Astrocyte of the spinal cord (primary cell): ENCODE measurements at places on chromosomes 2 and 18.

GRCh38 chr2:37231241-37232130, at the start of the genes CEBPZ and NDUFAF7:
Gene CEBPZ (minus strand): TSS chr2:37231596. CDS start chr2:37231567, 29 bp downstream.
Gene NDUFAF7 (plus strand): TSS chr2:37231658. CDS start chr2:37231706, 48 bp downstream.
- DNase-seq = peak; percentile 94

DNA sequence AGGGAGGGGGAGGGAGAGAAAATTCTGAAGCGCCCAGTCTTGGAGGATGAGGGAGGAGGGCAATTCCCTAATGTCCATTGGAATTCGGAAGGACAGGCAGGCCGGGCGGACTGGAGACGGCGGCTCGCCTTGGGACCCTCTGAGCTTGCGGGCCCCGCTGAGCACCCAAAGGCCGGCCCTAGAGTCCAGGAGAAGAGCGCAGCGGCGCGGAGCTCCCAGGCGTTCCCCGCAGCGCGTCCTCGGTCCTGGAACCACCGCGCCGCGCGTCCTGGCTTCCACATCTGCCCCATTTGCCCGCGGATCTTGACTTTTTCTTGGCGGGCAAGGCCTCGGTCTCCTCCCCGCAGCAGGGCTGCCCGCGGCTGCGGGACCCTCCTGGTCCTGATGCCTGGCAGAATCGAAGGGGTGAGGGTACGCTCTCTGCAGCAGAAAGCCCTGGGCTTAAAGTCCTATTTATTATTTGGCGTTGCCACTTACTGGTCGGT, 675 bp upstream of the MLPH start:
- DNase-seq = peak; percentile 51

DNA sequence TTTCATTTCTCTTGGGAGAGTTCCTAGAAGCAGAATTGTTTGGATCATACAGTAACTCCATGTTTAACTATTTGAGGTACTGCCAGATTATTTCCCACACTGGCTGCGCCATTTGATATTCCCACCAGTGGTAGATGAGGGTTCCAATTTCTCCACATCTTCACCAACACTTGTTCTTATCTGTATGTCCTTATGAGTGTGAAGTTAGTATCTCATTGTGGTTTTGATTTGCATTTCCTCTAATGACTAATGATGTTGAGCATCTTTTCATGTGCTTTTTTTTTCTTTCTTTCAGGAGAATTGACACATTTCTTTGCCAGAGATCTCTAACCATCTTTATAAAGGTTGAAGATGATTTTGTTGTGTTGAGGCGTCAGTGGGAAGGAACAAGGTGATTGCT, 4.1 kb upstream of the MGAT5 start:
- no peak for DNase-seq

DNA sequence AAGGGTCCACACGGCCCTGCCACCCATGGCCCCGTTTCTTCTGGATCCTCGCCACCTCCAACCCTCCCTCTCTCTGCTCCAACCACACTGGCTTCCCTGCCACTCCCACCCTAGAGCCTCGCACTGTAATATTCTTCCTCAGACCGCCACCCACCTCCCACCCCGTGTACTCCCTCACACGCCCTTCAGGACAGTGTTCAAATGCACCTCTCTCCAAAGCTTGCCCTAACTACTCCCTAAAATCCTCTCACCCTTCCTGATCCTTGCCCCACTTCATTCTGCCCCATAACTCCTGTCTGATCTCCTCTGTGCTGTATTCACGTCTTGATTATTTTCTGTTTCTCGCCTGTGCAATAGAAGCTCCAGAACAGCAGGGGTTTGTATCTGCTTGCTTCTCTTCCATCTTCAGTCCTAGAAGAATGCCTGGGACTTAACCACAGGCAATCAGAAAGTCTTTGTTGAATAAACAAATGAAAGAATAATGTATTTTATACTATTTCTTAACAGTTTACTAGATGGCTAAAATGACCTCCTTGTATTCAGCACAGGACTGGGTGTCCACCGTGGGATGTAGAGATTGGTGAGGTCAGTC, 25.5 kb downstream of the EPB41L3 start:
- DNase-seq = peak; percentile 57

DNA sequence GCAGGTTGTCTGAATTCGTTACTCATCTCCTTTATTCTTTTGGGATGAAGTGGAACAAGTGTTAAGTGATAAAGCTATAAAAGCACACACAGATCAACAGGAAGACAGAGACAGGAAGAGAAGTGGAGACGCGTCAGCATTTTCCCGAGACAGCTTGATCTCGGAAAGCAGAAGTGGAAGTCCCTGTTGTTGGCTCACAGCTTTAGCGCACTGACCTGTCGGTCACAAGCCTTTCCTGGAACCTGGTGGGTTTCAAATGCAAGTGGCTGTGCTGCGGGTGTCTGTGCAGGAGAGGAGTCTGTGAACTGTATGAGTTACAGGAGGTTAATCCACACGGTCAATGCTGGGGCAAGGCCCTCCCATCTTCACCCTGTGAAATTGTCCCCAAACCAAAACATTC, 116.6 kb upstream of the PELI1 start:
- DNase-seq = no peak

DNA sequence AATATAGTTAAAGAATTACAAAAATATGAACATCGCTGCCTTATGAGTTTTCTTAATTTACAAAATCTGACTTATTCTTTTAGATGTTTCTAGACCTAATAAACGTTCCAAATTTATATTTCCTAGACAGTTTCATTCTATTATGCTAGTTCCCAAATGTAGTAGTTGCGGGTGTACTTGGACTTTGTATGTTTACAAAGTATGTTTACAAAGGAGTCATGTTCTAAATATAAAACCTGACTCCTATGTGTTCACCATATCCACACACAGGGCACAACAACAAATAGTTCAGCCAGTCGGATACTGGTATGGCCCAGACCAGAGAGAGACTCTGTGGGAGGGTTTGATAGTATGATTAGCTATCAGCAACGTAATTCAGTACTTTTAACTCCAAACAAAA, 230.7 kb downstream of the KCNH7 start:
- DNase-seq = no peak

DNA sequence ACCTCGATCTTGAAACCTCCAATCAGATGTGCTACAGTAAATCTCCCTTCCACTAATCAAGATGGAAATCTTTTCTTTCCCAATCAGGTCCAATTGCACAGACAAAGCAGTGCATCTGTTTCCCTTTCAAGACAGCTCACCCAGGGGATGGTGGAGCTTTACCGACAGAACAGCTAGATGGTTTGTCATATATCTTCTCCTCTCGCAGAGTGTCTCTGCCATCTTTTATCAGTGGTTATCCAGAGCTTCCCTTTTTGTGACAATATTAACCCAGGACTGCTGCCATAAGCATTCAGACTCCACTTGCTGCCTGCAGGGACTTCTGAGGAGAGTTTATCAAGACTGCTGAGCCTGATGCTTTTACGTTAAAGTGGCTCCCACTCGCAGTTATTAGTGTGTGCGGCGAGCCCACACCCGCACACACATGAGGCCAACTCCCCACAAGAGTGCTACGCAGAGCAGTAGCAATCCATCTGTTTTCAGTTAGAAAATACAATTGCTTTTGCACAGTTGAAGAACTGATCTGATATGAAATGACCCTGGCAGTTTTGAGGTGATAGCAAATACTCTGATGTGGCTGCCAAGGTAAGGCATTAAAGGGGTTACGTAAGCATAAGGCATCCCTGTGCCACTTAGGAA, 398.9 kb downstream of the NCKAP5 start:
- DNase-seq = no peak

- DNase-seq = no peak
These were observed 7.6 kb upstream of the GPBAR1 start for GRCh38 chr2:218253232-218253625.

DNA sequence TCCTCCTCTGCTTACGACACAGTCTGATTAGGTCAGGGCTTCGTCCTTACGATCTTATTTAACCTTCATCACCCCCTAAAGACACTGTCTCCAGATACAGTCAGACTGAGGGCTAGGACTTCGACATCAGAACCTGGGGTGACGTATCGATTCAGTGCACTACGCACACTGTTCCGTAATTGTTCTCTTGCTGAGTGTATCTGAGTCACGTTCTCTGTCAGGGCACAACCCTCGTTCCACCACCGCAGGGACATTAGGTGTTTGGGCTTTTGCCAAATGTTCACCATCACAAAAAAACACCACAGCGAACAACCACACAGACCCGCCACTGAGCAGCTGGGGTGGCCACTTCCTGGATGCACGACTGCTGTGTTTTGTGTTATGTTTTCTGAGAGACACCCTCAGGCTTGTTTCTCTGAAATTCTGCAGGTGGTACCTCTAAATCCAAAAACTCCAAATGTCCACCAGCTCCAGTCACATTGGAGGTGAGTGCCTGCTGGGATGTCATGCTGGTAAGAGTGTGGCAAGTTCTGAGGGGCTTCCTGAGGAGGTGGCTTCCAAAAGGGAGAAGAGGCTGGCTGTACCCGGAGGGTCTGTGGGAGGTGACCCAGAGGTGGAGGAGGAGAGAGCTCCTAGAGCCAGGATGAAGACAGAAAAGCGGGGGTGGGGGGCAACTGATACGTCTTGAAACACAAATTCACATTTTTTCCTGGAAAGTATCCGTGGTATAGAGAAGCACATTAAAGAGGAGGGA, 66.6 kb downstream of the ADNP2 start:
- DNase-seq = peak; percentile 57

- DNase-seq = no peak
These were observed 720.2 kb downstream of the SLC4A3 start for GRCh38 chr2:220347626-220348025.

GRCh38 chr2:36339607-36340218, 15.9 kb upstream of the CRIM1 start:
- DNase-seq = no peak

DNA sequence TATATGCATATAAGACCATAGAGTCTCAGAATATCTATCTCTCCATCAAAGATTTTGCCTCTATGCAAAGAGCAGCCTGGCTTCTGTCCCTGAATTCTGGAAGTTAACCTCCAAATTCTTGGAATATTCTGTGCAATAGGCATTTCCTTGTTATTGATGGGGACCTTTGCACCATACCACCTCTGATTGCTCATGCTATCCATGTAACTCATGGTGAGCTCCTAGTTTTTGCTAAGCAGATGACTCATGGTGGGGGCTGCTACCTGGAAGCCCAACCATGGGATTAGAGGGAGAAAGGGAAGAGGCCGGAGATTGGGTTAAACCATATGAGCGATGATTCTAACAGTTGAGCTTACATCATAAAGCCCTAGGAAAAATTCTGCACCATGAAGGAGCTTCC, 310.2 kb upstream of the FIGN start:
- DNase-seq = no peak
